Head of caudate nucleus (tissue), 42 donors: ENCODE measurements at places on chromosomes 2 and 18.

GRCh38 chr2:196711625-196712024 is 72.1 kb downstream of the CCDC150 start:
- no peak for DNase-seq

DNA sequence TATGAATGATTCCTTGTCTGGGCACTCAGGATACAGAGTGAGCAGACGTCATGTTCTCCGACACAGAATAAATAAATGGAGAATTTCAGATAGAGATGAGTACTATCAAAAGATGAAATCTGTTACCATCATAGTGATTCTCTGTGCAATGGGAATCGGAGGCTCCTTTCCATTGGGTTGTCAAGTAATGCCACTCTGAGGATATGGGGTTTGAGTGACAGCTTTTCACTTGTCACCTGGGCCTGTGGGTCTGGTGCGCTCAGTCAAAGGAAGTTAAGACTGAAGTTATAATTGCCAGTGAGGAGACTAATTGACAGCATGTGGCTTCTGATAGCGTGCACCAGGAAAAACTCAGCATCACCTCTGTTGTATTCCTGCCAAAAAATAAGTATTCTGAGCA is 387.2 kb downstream of the SOX11 start:
- DNase-seq = no peak

DNA sequence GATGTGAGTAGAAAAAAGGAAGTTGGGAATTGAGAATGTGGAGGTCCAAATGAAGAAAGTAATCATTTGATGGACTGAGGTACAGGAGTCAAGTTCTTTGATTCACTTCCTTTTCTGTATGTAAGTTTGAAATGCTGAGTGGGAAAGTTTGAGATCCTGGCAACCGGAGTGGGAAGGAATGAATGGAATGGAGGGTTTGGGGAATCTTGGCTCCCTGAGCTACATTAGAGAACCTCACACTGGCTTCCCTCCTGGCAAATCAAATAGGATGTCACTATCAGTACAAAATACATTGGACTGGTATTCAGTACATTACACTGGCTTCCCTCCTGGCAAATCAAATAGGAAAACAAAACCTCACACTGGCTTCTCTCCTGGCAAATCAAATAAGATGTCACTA is 9.8 kb upstream of the RNF138 start:
- no peak for DNase-seq

- no peak for DNase-seq
Observed at GRCh38 chr2:134170294-134170693, 83.6 kb upstream of the MGAT5 start.

DNA sequence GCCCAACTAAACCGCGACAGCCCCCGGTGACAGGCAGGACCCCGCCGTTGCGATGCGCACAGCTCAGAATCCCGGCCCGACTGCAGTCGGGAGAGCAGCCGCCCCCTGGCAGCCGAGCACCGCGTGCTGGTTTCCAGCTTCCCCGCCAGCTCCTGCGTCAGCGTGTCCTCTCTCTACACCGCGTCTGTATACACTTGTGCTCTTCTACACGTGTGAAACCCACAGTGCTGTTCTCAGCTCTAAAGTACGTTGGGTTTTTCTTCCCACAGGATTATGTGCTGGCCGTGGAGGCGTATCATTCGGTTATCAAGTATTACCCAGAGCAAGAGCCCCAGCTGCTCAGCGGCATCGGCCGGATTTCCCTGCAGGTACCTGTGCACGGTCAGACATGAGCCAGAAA is 54.0 kb downstream of the ADI1 start:
- no peak for DNase-seq

- DNase-seq = no peak
Observed at GRCh38 chr2:155600914-155601760, 731.4 kb downstream of the NR4A2 start.

GRCh38 chr2:143068094-143068493 is 61.1 kb upstream of the ARHGAP15 start:
- DNase-seq = no peak

GRCh38 chr2:220880623-220881596 is 691.2 kb downstream of the EPHA4 start:
- no peak for DNase-seq

GRCh38 chr2:19864381-19864780 is 37.4 kb downstream of the TTC32 start:
- no peak for DNase-seq

- DNase-seq = no peak
Observed at GRCh38 chr2:209331291-209331844, 92.5 kb upstream of the MAP2 start.
